ENCODE measurements at places on chromosomes 5 and 9. TPM values are rescaled to one million over a fixed set of nuclear protein-coding genes. Genes with fewer than 3 reads are reported as not detected.

Gene APC
- 46.6 TPM for total RNA-seq

Gene WDR31
- 5.1 TPM for total RNA-seq

Gene TAF11L10
- not detected for total RNA-seq

DNA sequence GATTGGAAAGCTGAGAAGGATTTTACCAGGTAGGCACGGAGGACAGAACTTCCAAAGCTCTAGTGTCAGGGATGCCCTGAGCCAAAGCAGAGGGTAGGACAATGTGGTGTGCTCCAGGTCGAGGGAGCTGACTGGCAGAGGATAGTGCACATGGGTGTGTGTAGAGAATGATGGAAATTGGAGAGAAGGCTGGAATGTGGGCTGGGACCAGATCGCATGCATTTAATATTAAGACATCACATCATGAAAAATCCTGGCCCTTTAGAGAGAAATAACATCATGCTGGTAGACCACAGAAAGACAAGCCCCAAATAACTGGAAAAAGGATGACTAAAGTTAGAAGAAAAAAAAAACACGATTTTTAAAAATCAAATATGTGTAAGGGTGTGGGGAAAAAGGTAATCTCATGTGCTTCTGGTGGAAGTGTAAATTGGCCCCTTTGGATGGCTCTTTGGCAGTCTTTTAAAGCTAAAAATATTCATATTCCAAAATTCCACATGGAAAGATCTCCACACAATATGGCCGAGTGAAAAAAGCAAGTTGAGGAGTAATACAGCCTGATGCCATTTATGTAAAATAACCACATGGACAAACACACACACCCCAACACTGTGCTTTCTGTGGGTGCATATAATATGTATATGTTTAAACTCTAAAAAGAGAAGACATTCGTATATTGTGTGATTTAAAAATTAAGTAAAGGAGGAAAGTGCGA is 67.0 kb upstream of the TGFBR1 start:
- no peaks in the 10 kb centered on the region for H3K36me3 ChIP-seq
- peaks cover 5% of the 10 kb centered on the region for H3K4me1 ChIP-seq
- no peak overlapping the region for H3K27ac ChIP-seq
- H3K4me3 ChIP-seq, result no peak overlapping the region
- DNase-seq, result no peak

DNA sequence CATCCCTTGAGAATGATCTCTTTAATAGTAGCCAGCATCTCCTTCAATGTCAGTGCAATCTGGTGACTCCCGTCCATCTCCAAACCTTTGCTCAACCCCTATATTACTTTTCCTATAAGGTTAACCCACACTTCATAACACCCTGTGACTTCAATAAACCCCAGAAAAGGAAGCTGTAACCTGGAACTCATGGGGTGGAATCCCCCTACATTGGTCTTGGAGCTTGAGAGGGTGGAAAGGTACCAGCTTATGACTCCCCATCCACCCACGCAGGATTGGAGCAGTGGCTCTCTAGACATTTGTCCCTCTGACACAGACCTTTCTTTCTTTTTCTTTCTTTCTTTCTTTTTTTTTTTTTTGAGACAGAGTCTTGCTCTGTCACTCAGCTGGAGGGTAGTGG is 54.7 kb upstream of the ZFR start:
- peaks cover 30% of the 10 kb centered on the region for H3K27me3 ChIP-seq
- no peak for DNase-seq
- no peak overlapping the region for H3K27ac ChIP-seq
- no peaks in the 10 kb centered on the region for H3K36me3 ChIP-seq
- H3K4me3 ChIP-seq, result no peak overlapping the region

GRCh38 chr9:21080793-21081192 is 3.1 kb upstream of the IFNB1 start:
- H3K4me1 ChIP-seq, result no peaks in the 10 kb centered on the region
- no peak for DNase-seq
- H3K27me3 ChIP-seq, result no peaks in the 10 kb centered on the region
- H3K27ac ChIP-seq, result no peak overlapping the region

- H3K36me3 ChIP-seq, result peaks cover 17% of the 10 kb centered on the region
- H3K4me3 ChIP-seq, result no peak overlapping the region
- peaks cover 17% of the 10 kb centered on the region for H3K4me1 ChIP-seq
Observed at GRCh38 chr9:121123816-121124535, 49.2 kb downstream of the CNTRL start.

- no peak overlapping the region for H3K4me3 ChIP-seq
- H3K36me3 ChIP-seq, result no peaks in the 10 kb centered on the region
- H3K27ac ChIP-seq, result peak overlapping the region; percentile 34
- DNase-seq, result no peak
- H3K27me3 ChIP-seq, result peaks cover 8% of the 10 kb centered on the region
Observed at GRCh38 chr9:134179595-134179917, 15.2 kb upstream of the RNU6ATAC start.

GRCh38 chr5:39520232-39520572 is 95.4 kb upstream of the DAB2 start:
- no peaks in the 10 kb centered on the region for H3K36me3 ChIP-seq
- no peaks in the 10 kb centered on the region for H3K27me3 ChIP-seq
- no peaks in the 10 kb centered on the region for H3K4me1 ChIP-seq
- no peak overlapping the region for H3K4me3 ChIP-seq
- H3K27ac ChIP-seq, result no peak overlapping the region
- no peak for DNase-seq

DNA sequence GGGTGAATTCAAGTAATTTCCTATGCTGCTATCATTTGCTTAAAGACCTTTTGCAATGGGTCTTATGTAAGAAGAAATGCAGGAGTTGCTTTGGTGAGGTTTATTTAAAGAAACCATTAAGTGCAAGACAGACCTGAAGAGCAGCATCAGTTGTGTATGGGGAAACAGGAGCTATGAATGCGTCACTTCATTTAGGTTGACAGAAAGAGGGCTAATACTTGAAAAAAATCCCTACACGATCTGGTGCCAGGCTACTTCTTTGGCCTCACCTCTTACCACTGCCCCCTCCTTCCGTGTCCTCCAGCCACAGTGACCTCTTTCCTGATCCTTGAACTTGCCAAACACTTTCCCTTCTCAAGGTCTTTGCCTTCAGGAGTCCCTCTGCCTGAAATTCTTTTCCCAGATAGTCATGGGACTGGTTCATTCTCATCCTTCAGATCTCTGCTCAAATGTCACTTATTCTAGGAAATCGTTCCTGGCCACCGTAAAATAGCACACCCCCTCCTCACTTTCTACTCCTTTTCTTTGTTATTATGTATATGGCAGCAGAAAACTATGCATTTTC is 1.4 kb upstream of the JAK2 start:
- H3K27ac ChIP-seq, result peak overlapping the region; percentile 98
- H3K36me3 ChIP-seq, result no peaks in the 10 kb centered on the region
- peak overlapping the region; percentile 95 for H3K4me3 ChIP-seq
- DNase-seq, result no peak

DNA sequence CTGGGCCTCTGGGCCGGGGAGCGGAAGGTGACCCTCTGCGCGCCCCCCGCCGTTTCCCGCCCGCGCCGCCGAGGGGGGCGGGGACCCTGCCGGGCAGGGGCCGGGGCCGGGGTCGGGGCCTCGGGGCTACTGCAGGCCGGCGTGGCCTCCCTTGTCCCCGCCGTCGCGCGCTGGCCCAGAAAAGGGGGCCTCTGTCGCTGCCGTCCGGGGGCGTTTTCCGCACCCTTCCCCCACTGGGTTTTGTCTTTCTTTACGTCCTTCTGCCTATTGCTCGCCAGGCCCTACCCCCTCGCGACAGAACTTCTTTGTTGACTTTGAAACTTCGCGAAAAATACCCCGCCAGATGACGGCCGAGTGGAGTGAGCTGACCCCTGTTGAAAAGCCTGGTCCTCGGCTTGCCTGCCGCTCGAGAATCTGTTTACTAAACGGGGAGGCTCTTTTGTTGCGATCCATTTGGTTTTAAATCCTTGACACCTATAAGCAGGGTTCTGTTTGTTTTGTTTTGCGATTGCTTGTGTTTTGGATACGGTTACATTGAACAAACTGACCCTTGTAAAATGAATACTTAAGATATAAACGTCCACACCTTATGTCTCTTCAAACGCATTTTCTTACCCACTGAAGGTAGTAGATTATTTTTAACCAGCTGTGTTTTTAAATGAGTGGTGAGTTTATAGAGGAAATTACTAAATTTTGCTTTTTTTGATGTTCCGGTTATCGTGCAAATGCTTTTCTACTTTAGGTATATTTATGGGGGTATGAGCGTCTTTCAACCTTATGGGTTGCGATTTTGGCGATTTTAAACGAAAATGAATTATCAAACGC is 765 bp downstream of the MARCHF6 start:
- H3K4me3 ChIP-seq, result peak overlapping the region; percentile 97
- H3K27me3 ChIP-seq, result no peaks in the 10 kb centered on the region
- peaks cover 24% of the 10 kb centered on the region for H3K4me1 ChIP-seq
- H3K36me3 ChIP-seq, result peaks cover 2% of the 10 kb centered on the region
- peak; percentile 57 for DNase-seq

GRCh38 chr9:91818225-91818585 is 131.8 kb downstream of the ROR2 start:
- peaks cover 7% of the 10 kb centered on the region for H3K36me3 ChIP-seq
- H3K27me3 ChIP-seq, result no peaks in the 10 kb centered on the region
- no peak for DNase-seq
- H3K27ac ChIP-seq, result peak overlapping the region; percentile 91

DNA sequence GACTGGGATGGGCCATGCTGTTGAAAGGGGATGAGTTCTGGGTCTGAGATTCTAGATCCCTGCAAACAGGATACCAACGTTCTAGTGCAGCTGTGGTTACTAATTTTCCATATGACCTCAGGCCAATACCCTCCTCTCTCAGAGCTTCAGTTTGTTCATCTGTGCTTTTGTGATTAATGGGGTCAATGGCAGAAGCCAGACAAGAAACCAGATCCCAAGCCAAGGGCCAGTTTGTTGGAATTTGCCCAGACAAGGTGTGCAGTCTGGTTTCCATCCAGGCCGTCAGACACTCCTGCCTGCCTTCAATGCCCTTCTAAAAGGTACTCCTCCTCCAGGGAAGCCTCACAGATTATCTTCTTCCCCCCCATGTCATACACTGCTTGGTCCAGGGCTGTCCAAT is 11.4 kb downstream of the MYORG start:
- no peak for DNase-seq
- H3K27me3 ChIP-seq, result peaks cover 19% of the 10 kb centered on the region
- H3K4me1 ChIP-seq, result peaks cover 5% of the 10 kb centered on the region
- H3K27ac ChIP-seq, result no peak overlapping the region
- H3K4me3 ChIP-seq, result no peak overlapping the region
- peaks cover 13% of the 10 kb centered on the region for H3K36me3 ChIP-seq

DNA sequence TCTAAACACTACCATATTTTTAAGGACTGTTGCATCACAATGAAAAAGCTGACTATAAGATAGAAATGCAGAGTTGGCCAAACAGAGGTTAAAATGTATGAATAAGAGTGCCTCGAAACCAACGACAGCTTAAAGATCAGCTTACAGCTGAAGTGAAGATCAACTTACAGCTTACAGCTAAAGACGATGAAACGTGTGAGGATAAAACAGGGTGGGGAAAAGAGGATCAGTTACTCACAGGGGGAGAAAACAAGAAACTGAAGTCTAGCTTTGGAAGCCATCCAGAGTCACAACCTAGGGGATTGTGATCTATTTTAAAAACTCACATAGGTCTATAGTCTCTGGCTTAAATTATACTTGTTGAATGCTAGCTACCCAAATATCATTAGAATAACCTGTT is 220.0 kb downstream of the SNCAIP start:
- no peak overlapping the region for H3K27ac ChIP-seq
- H3K27me3 ChIP-seq, result no peaks in the 10 kb centered on the region
- H3K4me1 ChIP-seq, result peaks cover 8% of the 10 kb centered on the region

- peaks cover 4% of the 10 kb centered on the region for H3K4me1 ChIP-seq
- DNase-seq, result no peak
- no peaks in the 10 kb centered on the region for H3K36me3 ChIP-seq
- H3K4me3 ChIP-seq, result no peak overlapping the region
- H3K27ac ChIP-seq, result no peak overlapping the region
- H3K27me3 ChIP-seq, result no peaks in the 10 kb centered on the region
Observed at GRCh38 chr9:4904322-4905134, 80.5 kb upstream of the JAK2 start.

DNA sequence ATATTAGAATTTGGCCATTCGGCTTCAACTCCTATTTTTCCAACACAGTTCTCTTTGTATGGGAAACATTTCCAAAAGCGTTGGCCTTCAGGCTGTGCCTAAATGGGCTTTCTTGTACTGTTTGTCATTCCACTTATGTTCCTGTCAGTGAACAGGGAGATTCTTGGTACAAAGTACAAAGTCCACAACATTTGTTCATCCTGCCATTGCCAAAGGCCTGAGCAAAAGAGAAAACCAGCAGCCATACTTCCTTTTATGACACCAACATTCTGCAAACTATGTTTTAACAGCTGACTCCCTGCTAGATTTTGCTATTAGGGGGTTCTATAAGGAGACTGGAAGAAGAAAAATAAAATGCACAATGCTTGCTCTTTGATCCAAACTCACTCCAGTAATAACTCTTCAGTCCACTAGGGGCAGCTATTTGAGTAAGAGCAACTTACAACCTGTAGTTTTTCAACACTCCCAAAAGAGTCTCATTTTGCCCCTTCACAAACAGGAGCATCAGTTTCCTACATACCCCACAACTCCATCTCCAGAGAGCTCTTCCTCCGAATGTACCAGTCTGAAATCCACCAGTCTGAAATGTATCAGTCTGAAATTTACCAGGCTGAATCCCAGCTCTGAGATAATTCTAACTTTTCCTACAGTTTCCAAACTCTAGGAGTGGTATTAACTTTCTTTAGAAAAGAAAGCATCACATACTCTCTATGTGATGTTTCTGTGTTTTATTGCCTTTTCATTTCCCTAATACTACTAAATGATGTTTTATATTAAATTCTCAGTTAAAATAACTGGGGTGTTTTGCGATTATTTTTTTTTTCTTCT is 693.8 kb downstream of the DNAH5 start:
- DNase-seq, result no peak
- H3K27ac ChIP-seq, result no peak overlapping the region
- H3K4me1 ChIP-seq, result peaks cover 10% of the 10 kb centered on the region
- H3K27me3 ChIP-seq, result no peaks in the 10 kb centered on the region
- no peak overlapping the region for H3K4me3 ChIP-seq

DNA sequence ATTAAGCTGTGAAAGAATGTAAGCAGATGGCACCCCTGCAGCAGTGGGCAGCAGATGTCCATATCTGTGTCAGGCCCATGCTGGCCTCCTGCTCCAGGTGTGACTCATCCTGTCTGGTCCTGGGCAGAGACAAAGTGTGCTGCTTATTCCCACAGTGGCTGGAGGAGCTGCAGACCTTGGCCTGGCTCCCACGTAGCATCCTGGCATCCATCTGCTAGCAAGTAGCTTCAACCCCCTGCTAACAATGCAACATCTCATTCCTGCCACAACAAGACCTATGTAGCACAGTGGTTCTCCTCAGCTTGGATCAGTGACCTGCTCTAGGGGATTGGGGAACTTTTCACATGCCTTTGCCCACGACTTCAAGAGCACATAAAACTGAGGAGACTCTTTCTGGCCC is 126.4 kb upstream of the SLC12A2 start:
- no peak overlapping the region for H3K4me3 ChIP-seq
- no peak for DNase-seq
- peaks cover 21% of the 10 kb centered on the region for H3K4me1 ChIP-seq
- no peaks in the 10 kb centered on the region for H3K27me3 ChIP-seq
- H3K36me3 ChIP-seq, result peaks cover 5% of the 10 kb centered on the region
- no peak overlapping the region for H3K27ac ChIP-seq
